CD4-positive, alpha-beta memory T cell (primary cell): ENCODE measurements at places on chromosomes 4 and X.

- peaks cover 42% of the 10 kb centered on the region for H3K36me3 ChIP-seq
- peaks cover 27% of the 10 kb centered on the region for H3K4me1 ChIP-seq
- H3K27me3 ChIP-seq = no peaks in the 10 kb centered on the region
- peak; percentile 77 for DNase-seq
- H3K4me3 ChIP-seq = no peak overlapping the region
These were observed 9.9 kb downstream of the TNIP2 start for GRCh38 chr4:2745981-2746806.

DNA sequence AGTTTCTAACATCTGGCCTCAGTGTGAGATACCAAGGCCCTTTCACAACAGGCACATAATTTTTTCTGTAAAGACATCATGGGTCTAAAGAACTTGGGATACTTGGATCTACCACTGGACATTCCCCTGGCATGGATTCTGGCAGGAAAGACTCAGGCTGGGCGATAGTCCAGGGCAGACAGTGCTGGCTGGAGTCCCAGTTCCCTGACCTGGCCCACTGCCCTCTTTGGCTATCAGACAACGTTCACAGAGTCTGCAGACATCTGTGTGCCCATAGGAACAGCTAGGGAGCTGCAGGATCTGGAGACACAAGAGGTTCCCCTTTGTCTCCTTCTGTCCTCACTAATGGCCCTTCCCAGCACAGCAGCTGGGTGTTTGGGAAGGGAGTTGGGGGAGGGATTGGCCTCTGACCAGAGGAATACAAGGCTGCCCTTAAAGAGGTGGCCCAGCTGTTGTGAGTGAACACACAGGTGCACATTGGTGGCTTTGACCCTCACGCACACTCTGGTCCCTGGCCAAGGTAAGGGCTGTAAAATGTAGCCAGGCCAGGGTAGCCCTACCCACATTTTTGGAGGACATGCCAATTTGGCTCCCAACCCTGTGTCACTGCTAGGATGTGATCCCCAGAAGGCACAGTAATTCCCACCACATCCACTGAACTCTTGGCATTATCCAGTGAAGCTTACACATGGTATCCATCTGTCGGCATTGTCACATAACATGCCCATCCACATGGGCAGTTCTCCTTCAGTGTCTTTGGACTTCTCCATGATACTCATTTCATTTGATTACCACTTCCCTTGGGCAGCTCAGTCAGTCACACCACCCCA, 72.3 kb downstream of the SOX3 start:
- H3K27ac ChIP-seq = no peak overlapping the region
- H3K27me3 ChIP-seq = no peaks in the 10 kb centered on the region
- no peaks in the 10 kb centered on the region for H3K36me3 ChIP-seq

DNA sequence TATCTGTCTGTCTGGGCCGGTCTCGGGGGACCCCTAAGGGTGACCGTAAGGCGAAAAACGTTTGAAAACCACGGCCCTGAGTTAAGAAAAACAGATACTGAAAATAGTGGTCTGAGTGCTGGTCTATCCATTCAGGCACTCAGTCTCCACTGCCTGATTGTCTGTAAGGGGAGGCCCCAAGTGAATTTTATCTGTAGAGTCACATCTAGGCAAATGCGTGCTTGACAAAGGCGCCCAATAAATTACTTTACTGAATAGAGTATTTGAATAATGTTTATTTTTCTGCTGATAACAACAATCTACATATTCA, 465 bp downstream of the HNRNPH2 start:
- H3K4me1 ChIP-seq = peaks cover 27% of the 10 kb centered on the region
- no peaks in the 10 kb centered on the region for H3K27me3 ChIP-seq
- H3K27ac ChIP-seq = peak overlapping the region; percentile 97
- DNase-seq = no peak
- peak overlapping the region; percentile 69 for H3K4me3 ChIP-seq
- H3K36me3 ChIP-seq = peaks cover 12% of the 10 kb centered on the region

- no peak overlapping the region for H3K27ac ChIP-seq
- DNase-seq = no peak
- no peaks in the 10 kb centered on the region for H3K27me3 ChIP-seq
- H3K36me3 ChIP-seq = no peaks in the 10 kb centered on the region
- no peak overlapping the region for H3K4me3 ChIP-seq
These were observed 618.6 kb downstream of the TLL1 start for GRCh38 chr4:166491635-166492034.
